ENCODE measurements at places on chromosomes 5 and 9. TPM values are rescaled to one million over a fixed set of nuclear protein-coding genes. Genes with fewer than 3 reads are reported as not detected.

DAB2IP gene
- not detected for total RNA-seq

PCDHGB3 gene
- 0.10 TPM for total RNA-seq

NDUFS6 gene
- total RNA-seq = 38.9 TPM

RIMOC1 gene
- 25.0 TPM for total RNA-seq

CBY3 gene
- 0.67 TPM for total RNA-seq

FAM193B gene
- total RNA-seq = 70.7 TPM

MIER3 gene
- 16.5 TPM for total RNA-seq

KIAA0825 gene
- total RNA-seq = 0.68 TPM

TSLP gene
- 0.55 TPM for total RNA-seq

AMBP gene
- not detected for total RNA-seq

KLF4 gene
- total RNA-seq = 1.3 TPM

CXCL14 gene
- not detected for total RNA-seq

TRPM6 gene
- 0.02 TPM for total RNA-seq

LCN6 gene
- total RNA-seq = not detected

TUSC1 gene
- total RNA-seq = not detected

CATSPER3 gene
- total RNA-seq = 0.45 TPM

PRKAA1 gene
- total RNA-seq = 55.6 TPM

CDC20B gene
- not detected for total RNA-seq

GADD45G gene
- 5.1 TPM for total RNA-seq
